ENCODE measurements at places on chromosomes 2 and 18.

- DNase-seq, result no peak
Measured at GRCh38 chr18:41798879-41799278, 156.2 kb upstream of the PIK3C3 start.

- no peak for DNase-seq
Measured at GRCh38 chr2:23939987-23940717, at the start of gene UBXN2A. UBXN2A (plus strand) TSS chr2:23940463; CDS start chr2:23958315, 17,852 bp downstream.

- no peak for DNase-seq
Measured at GRCh38 chr2:191270306-191271161, 25.3 kb downstream of the MYO1B start.

DNA sequence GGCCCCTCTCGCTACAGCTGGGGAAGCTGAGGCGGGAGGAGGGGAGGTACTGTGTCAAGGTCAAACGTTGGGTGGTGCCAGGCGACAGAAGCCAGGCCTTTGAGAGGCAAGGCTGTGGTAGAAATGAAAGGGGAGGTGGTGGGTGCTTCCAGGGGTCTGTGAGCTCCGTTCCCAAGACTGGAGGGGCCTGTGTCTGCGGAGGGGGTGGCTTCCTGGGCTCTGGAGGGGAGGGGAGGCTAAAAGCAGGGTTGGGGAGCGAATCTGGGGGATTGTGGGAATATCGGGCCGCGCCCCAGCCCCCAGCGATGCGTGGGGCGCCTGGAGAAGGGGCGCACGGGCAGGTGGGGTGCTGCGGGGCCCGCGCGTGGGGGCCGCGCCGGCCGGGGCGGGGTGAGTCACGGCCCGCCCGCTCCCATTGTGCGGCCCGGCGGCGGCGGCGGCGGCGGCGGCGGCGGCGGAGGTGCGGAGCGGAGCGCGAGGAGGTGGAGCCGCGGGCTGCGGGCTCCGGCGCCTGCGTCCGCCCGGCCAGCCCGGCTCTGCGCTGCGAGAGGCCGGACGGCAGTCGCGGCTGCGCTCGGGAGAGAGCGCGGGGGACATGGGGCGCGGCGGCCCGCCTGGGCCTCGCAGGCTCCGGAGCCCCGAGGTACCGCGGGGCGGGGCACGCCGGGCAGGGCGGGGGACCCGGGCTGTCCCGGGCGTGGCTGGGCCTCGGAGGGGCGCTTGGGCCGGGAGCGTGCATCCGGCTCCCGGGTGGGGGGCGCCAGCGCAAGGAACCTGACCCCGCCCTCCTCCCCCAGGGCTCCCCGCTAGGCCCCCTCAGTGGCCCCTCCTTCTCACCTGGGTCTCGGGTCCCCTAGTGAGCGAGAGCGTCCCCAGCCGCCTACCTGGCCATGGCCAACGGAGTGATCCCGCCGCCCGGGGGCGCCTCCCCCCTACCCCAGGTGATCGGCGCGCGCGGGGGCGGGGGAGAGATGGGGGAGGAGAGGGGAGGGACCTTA is at the start of gene SLC4A3:
SLC4A3 (plus strand) TSS at position 528 of the 998 bp plus-strand sequence; CDS start at position 891, 363 bp downstream.
- no peak for DNase-seq

DNA sequence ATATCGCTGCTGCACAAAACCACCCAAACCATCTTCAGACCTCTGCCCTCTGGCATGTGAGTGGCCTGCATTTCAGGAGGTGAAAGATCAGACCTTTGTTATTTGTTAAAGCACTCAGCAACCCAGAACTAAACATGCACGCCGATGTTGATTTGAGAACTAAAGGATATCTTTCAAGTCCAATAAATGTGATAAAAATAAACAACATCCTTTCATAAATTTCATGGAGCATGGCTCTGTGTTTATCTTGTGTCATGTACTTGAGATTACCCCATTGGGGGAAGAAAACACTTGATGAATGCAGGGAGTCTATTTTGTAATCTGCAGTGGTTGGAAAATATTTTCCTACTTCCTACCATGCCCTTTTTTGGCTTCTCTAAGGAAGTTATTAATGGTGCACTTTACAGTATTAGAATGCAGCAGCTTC is 70.8 kb upstream of the GATA6 start:
- DNase-seq, result no peak

- DNase-seq, result no peak
Measured at GRCh38 chr2:20542746-20543468, 96.0 kb downstream of the RHOB start.
